Stimulated activated CD4-positive, alpha-beta T cell treated with anti-CD3 and anti-CD28 coated beads, Interleukin-1b, Interleukin-23, amount 100 ng/mL, for 1 hour (primary cell): ENCODE measurements at places on chromosomes 5 and 9.

- DNase-seq: no peak
Measured at GRCh38 chr5:68631884-68632283, 416.3 kb downstream of the PIK3R1 start.

DNA sequence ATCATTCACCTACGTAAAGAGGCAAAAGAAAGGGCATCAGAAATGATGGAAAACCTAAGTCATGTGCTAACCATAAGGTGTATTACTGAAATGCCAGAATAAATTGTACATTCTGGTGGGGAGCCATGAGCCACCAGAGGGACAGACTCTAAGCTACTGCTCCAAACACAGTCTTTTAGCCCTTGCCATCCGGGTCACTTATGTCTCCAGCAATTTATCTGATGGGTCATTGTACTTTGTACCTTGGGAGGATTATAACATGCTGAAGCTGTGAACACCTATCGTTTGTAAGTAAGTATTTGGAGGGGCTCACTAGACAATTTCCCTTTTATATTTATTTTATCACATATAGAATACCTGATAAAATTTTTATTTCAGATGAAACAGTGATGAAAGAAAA is 495.1 kb downstream of the KIF4B start:
- no peak for DNase-seq

- DNase-seq: no peak
Measured at GRCh38 chr5:54764102-54765090, 221.0 kb downstream of the ESM1 start.

- DNase-seq: no peak
Measured at GRCh38 chr9:126147186-126147935, 179.3 kb upstream of the MVB12B start.

DNA sequence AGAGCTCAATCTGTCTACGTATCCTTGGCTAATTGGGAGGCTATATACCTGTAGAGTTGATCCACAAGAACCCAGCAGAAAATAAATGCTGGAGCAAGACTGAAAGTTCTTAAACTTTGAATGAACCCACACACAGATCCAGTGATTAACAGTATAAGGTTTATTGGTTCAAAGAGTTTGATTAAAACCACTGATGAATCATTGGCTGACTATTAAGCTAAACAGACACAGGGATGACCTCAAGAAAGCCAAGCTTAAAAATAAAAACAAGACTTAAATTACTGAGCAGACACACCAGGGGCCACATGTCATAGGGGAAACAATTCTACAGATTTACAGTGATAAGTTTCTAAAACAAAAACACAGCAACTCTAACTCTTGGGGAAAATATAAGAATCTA is 163.6 kb downstream of the SPATA31D1 start:
- no peak for DNase-seq

GRCh38 chr5:178624631-178625546 is 2.0 kb downstream of the CLK4 start:
- no peak for DNase-seq

GRCh38 chr5:140553657-140554056 is 3.6 kb downstream of the SRA1 start:
- DNase-seq: no peak

DNA sequence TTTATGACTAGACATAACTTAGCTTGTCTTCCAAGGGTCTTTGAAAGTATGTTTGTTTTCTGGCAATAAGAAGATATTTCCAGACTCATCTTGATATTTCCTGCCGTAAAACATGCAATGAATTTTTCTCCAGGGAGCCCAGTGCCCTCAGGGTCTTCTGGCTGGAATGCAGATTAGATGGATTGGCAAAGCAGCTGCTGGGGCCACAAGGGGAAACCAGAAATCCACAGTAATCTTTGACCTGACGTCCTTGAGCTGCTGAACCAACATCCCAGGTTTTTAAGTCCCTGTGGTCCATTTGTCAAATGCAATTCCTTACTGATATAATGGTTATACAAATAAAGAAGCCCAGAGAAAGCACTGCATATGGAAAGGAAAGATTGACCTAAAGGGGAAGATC is 93.0 kb downstream of the THBS4 start:
- DNase-seq: no peak

GRCh38 chr9:134341306-134341705 is 15.1 kb downstream of the RXRA start:
- DNase-seq: no peak

DNA sequence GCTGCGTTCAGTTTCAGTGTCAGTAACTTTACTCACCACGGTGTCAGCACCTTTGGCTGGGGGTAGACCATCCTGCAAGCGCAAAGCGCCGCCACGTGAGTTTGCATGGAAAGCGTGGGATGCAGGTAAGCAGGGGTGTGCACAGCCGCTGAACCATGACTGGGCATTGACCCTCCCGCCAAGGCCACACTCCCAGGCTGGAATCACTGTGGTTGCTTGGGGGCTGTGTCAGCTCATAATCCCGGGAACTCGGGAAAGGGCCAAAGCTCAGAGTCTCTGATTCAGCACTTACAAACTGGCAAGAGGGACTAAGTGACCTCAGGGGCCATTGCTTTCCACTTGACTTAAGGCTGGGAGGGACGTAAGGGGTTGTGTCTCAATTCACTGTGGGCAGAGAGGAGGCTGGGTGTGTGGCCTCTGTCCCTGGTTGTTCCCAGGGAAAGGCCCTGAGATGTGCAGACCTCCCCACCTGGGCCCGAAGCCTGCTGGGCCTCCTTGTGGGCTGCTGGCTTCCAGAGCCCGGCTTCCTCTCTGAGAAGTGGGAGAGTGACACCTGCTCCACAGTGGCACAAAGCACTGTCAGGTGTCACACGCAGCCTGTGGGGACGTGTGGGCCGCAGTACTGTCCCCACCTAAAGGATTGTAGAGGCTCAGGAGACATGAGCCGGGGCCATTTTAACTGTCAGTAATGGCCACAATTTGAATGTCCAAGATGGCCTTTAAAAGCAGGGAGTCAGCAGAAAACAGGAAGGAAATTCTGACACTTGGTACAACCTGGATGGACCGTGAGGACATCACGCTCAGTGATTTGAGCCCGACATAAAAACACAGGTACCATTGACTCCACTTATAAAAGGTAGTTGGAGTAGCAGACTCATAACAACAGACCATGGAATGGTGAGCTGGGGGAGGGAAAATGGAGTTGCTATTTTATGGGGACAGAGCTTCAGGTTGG is 16.7 kb downstream of the ABO start:
- DNase-seq: no peak

DNA sequence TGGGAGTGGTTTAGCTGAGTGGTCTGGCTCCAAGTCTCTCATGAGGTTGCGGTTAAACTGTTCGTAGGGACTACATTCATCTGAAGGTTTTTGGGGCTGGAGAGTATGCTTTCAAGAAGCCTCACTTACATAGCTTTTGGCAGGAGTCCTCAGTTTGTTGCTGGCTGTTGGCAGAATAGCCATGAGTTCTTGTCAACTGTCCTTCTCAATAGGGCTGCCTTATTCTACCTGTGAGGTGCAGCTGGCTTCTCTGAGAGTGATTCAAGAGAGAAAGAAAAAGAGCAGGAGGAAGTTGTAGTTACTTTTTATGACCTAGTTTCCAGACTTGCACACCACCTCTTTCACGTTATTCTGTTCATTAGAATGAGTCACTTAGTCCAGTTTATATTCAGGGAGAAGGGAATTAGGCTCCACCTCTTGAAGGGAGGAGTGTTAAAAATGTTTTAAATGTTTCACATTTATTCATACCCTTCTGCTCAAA is 33.2 kb downstream of the YTHDC2 start:
- DNase-seq: no peak

DNA sequence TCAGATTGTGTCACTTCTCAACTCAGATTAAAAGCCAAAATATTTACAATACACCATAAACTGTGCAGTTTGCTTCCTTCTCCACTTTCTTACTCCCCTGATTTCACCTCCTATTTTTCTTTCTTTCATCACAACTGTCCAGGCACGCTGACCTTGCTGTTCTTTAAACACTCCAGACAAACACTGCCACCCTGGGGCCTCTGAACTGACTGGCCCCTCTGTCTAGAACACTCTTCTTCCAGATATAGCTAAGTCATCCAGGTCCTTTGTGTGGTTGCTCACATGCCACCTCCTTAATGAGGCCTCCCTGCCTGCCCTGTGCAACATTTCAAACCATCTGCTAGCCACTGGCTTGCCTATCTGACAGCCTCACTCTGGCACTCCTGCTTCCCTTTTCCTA is 46.6 kb downstream of the ATG10 start:
- DNase-seq: no peak

DNA sequence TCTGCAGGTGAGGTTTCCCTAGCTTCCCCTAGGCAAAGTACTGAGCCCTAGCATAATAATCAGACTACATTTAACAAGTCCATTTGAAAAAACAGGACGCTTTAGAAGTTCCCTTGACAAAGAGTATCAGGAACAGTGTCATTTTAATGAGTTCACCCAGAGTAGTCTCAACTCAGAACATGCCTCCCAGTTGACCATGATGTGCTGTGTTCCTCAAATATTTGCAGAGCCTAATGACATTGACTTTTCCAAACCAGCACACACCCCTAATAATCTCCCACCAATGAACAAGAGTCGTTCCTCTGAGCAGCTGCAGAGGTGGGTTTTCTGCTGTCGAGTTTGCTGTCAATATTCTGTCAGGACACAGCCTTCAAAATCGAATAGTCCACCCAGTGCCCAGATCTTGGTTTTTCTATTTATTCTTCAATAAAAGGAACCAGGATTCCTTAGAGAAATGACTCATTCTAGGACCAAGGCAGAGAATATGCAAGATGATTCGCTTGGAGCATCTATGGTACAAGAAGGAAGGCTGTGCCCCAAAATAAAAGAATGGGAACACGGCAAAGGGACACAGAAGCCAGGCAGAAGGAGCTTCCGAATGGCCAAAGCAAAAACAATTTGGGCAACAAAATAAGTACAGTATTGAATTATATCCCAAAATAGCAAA is 57.6 kb downstream of the OTULIN start:
- no peak for DNase-seq

GRCh38 chr5:172554562-172554961 is 86.5 kb upstream of the NEURL1B start:
- DNase-seq: no peak

DNA sequence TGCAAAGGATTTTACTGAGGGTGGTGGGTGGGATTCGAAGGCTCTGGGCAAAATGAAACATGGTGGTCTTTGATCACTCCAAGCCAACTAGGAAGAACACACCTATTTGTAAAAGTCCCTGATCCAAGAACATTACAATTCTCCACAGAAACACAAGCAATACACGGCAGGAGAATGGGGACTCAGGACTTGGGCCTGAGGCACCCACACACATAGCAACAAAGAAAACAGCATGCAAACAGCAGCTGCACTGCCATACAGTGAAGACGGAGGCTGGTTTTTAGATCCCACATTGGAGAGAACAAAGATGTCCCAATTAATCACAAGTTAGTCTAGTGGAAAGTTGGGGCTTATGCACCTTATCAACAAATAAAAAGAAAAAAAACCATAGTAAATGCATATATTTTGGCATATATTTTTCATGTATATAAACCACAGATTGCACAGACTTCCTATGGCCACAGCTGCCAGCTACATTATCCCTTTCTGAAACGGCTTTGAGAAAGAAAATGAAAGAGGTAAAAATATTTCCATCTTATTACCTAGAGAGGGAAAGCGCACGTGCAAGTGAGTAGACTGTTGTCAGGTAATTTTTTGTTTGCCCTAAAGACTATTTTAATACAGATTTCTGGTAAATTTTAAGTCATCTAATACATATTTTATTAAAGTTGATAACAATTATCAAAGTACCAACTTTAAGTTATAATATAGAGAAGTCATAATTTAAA is 410.9 kb downstream of the BNC2 start:
- DNase-seq: no peak

DNA sequence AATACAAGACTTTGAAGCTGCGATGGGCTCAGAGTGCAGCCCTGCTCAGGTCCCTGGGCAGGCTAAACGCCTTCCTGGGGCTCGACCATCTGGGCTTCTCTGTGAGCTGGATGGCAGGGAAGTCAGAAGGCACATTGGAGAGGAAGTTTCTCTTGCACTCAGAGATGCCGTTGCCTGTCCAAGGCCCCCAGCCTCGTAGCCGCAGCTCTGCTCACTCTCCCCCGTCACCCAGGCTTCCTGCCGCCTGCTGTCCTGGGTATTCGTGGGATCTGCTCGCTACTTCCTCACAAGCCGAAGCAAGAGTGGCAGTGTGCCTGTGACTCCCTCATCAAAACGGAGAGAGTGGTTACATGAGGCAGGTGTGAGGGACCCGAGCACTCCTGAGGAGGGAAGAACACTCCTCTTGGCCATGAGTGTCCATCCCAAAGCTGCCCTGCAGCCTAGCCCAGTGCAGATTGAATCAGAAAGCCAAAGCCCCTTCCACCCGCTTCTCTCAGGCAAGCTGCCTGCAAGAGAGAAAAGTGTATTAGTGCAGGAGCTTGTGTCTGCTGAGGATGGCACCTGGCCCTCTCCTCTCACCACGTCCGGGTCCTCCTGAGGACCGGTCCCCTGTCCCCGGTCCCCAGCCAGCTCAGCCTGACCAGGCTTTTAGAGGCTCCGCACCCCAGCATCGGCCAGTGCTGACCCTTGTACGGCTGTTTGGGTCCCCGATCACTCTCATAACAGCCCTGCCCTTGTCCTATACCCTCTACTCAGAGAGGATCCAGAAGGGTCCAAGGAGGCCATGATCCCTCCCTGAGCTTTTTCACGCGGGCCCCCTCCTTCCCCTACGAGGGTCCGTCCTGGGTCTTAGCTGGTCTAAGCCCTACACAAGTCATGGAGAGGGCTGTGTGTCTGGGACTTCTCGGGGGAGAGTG is 7.3 kb downstream of the FCN2 start:
- DNase-seq: no peak

- DNase-seq: no peak
Measured at GRCh38 chr5:113050721-113051382, 74.3 kb downstream of the DCP2 start.

DNA sequence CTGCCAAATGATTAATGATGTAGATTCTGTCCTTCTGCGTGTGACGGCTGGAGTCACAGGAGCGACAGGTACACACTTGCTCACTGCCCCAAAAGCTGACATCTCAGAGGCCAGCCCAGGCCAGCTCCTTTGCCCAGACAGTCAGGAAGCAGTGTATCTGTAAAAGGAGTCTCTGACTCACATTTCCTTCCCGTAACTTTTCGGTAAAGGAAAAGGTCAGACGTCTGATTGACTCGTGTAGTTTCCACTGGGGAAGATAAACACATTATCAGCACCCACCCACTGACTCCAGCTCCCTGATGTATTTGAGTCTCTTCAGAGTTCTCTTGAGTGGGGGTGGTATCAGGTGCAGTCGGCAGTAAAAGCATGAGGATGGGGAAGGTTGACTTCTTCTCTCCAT is 64.4 kb upstream of the WWC1 start:
- DNase-seq: no peak

- DNase-seq: no peak
Measured at GRCh38 chr9:90176901-90177300, 465.7 kb downstream of the DIRAS2 start.

- DNase-seq: no peak
Measured at GRCh38 chr9:68455451-68455850, 85.2 kb downstream of the TMEM252 start.

- DNase-seq: no peak
Measured at GRCh38 chr5:133741818-133742355, 129.5 kb upstream of the FSTL4 start.

GRCh38 chr5:121399879-121400278 is 451.8 kb upstream of the FTMT start:
- no peak for DNase-seq
